ENCODE measurements at places on chromosomes 7 and 10. TPM values are rescaled to one million over a fixed set of nuclear protein-coding genes. Genes with fewer than 3 reads are reported as not detected.

The TYW1B gene
- 1.2 TPM for total RNA-seq

DNA sequence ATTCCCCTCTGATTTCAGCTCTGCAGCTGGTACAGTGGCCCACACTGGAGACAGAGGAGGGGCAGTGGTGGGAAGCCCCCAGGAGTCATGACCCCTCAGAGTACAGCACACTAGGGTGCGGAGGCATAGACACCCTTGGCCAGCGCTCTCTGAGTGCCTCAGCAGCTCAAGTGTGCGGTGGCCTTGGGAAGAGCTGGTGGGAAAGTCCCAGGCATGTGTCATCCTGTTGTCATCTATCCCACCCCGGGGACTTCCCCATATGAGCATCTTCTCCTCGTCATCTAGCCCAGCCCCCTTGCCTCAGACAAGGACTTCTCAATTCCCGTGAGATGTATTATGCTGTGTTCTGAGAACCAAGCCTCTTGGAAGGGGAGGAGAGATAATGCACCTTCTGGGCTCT is 15.6 kb upstream of the PPIF start:
- no peak overlapping the region for H3K4me3 ChIP-seq
- DNase-seq = no peak
- H3K27ac ChIP-seq = no peak overlapping the region
- no peaks in the 10 kb centered on the region for H3K36me3 ChIP-seq
- H3K27me3 ChIP-seq = no peaks in the 10 kb centered on the region
- H3K4me1 ChIP-seq = no peaks in the 10 kb centered on the region

The FFAR4 gene
- total RNA-seq = 1.1 TPM

GRCh38 chr10:107952649-107953556 is 788.4 kb upstream of the SORCS1 start:
- no peak for DNase-seq
- no peaks in the 10 kb centered on the region for H3K36me3 ChIP-seq
- no peak overlapping the region for H3K4me3 ChIP-seq
- no peaks in the 10 kb centered on the region for H3K27me3 ChIP-seq
- H3K4me1 ChIP-seq = no peaks in the 10 kb centered on the region

The PNLIP gene
- total RNA-seq = 6,750 TPM

DNA sequence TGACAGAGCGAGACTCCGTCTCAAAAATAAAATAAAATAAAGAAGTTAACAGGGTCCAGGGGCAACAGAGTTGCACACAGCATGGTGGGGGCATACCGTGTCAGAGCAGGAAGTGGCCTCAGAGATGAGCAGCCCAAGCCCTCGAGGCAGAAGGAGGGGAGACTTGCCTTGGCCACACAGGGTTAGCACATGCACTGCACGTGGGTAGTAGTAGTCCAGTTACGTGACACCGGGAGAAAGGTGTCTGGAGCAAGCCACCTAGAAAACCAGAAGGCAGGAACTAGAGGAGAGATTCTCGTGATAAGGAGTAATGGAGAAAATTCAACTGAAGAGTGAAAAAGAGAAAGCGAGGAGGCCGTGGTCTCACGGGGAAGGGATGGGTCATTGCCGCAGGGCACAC is 9.8 kb upstream of the DENND2A start:
- H3K27me3 ChIP-seq = no peaks in the 10 kb centered on the region
- no peaks in the 10 kb centered on the region for H3K4me1 ChIP-seq
- DNase-seq = no peak
- no peak overlapping the region for H3K4me3 ChIP-seq
- no peak overlapping the region for H3K27ac ChIP-seq

DNA sequence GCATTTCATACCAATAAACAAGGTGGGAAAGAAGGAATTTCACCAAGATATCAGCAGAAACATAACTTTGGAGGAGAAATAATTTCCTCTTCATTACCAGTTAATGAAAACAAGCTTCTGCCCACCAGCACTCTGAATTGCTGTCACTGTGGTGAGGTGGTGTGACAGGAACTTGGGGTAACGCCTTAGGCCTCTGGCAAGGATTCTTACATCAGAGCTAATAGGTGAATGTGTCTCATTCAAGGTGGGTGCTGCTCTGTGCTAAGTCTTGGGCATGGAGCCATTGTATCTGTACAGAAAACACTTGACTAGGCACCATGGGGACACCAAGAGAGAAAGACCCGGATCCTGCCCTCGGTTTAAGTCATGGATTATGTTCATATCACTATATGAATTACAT is 8.3 kb upstream of the LOXL4 start:
- no peaks in the 10 kb centered on the region for H3K27me3 ChIP-seq
- no peaks in the 10 kb centered on the region for H3K4me1 ChIP-seq
- H3K27ac ChIP-seq = no peak overlapping the region
- H3K4me3 ChIP-seq = no peak overlapping the region

DNA sequence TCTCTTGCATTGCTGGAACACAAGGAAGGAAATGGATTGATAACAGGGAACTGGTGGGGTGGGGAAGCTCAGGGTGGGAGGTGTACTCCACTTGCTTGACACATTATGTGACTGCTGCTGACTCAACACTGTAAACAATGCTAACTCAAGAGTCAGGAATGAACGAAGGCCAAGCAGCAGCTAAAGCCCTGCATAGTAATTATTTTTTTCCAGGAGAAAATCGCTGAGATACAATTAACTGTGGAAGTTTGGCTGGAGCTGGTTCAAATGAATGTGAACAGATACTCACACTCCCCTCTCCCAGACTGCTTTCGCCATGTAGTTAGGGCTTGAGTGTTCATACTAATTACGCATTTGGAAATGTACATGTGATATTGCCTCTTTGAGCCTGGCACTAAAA is 170.9 kb upstream of the AOAH start:
- no peaks in the 10 kb centered on the region for H3K4me1 ChIP-seq
- H3K36me3 ChIP-seq = no peaks in the 10 kb centered on the region
- no peaks in the 10 kb centered on the region for H3K27me3 ChIP-seq
- DNase-seq = no peak
- H3K27ac ChIP-seq = no peak overlapping the region

DNA sequence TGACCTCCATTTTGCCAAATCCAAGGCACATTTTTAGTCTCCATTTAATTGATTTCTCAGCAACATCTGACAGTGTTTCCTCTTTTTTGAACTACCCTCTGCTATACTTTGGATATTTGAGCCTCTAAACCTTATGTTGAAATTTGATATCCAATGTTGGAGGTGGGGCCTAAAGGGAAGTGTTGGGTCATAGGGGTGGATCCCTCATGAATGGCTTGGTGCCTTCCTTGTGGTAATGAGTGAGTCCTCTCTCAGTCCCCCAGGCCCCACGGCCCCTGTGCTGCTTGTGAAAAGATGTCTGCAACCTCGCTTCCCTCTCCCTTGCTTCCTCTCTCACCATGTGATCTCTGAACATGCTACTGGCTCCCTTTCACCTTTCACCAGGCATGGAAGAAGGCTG is 96.8 kb upstream of the DGKB start:
- no peak for DNase-seq
- no peaks in the 10 kb centered on the region for H3K36me3 ChIP-seq
- H3K27me3 ChIP-seq = no peaks in the 10 kb centered on the region
- no peak overlapping the region for H3K27ac ChIP-seq
- no peaks in the 10 kb centered on the region for H3K4me1 ChIP-seq

DNA sequence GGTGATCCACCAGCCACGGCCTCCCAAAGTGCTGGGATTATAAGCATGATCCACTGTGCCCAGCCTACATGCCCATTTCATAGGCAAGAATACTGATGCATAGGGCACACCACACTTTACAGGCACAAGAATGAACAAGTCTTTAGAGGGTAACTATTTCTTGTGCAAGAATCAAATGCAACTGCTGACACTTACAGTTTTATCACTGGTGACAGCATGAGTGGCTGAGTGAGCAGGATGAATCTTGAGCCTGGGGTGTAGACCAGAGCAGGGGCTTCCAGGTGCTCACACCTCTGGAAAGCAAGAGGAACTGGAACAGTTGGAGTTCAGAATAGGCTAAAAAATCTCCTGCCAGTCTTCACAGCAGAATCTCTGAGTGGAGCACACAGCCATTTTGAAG is 287.5 kb downstream of the KCNMA1 start:
- no peaks in the 10 kb centered on the region for H3K36me3 ChIP-seq
- H3K4me3 ChIP-seq = no peak overlapping the region
- no peak overlapping the region for H3K27ac ChIP-seq

The NRCAM gene
- total RNA-seq = 42.9 TPM

DNA sequence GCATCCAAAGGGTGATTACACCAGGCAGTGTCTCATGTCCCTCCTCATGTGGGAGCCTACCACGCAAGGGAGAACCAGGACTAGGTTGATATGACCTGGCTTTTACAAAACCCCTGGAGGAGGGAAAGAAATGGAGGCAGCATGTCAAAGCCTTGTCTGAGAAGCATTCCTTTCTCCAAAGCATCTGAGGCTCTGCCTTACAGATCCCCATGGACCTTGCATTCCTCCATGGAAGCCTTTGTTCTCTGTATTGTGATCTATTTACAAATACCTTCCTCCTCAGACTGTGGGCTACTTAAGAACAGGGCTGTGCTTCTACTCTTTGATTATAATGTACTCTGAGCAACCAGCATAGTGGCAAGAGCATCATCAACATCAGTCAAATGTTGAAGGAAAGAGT is 197.0 kb downstream of the PLXNA4 start:
- H3K36me3 ChIP-seq = no peaks in the 10 kb centered on the region
- no peaks in the 10 kb centered on the region for H3K27me3 ChIP-seq

GRCh38 chr10:132396494-132397035 is 435 bp upstream of the PWWP2B start:
- H3K27ac ChIP-seq = peak overlapping the region; percentile 92
- H3K4me3 ChIP-seq = peak overlapping the region; percentile 28
- H3K27me3 ChIP-seq = no peaks in the 10 kb centered on the region
- no peaks in the 10 kb centered on the region for H3K36me3 ChIP-seq
